ENCODE measurements at places on chromosomes 1 and 21. TPM values are rescaled to one million over a fixed set of nuclear protein-coding genes. Genes with fewer than 3 reads are reported as not detected.

FAM177B gene
- 0.35 TPM for polyA plus RNA-seq

BOLA1 gene
- 29.1 TPM for polyA plus RNA-seq

VAV3 gene
- 138 TPM for polyA plus RNA-seq

SPATA17 gene
- polyA plus RNA-seq: 11.6 TPM

LEPR gene
- 9.9 TPM for polyA plus RNA-seq

UBE2U gene
- polyA plus RNA-seq: not detected

CIART gene
- 8.6 TPM for polyA plus RNA-seq

RIMKLA gene
- 0.49 TPM for polyA plus RNA-seq

ZFP69 gene
- 6.5 TPM for polyA plus RNA-seq

ARHGEF19 gene
- polyA plus RNA-seq: 16.7 TPM

Data from left renal cortex interstitium (tissue), 4 donors.